ENCODE measurements at places on chromosomes 12 and 14. TPM values are rescaled to one million over a fixed set of nuclear protein-coding genes. Genes with fewer than 3 reads are reported as not detected.

The GPD1 gene
- total RNA-seq, result 0.11 TPM

The PLBD1 gene
- total RNA-seq, result 0.87 TPM

The KRT85 gene
- total RNA-seq, result not detected

The SART3 gene
- 165 TPM for total RNA-seq

The RPL10L gene
- not detected for total RNA-seq

The CCDC88C gene
- total RNA-seq, result 19.7 TPM

The TBX3 gene
- 89.4 TPM for total RNA-seq

The RNU4-1 gene
- total RNA-seq, result under 0.01 TPM

The TDP1 gene
- 51.4 TPM for total RNA-seq

The C14orf39 gene
- 0.17 TPM for total RNA-seq

The COL2A1 gene
- 6.7 TPM for total RNA-seq

Measured in PC-3 (cell line).